ENCODE measurements at places on chromosomes 1 and 21.

DNA sequence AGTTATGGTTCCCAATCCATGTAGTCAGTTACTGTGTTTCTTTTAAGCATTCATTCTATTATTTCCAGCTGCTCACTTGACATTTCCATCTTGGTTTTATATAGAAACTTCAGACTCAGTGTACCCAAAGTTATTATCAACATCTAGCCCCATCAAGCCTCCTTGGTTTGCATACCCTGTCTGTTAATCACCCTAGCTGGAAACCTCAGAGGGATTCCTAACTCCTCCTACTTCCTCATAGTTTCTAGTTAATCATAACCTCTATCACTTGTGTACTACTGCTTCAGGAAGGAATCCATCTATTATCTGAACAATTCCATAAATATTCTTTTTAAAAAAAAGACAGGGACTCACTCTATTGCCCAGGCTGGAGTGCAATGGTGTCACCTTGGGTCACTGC lies 293.3 kb downstream of the SDCCAG8 start:
- DNase-seq: no peak

DNA sequence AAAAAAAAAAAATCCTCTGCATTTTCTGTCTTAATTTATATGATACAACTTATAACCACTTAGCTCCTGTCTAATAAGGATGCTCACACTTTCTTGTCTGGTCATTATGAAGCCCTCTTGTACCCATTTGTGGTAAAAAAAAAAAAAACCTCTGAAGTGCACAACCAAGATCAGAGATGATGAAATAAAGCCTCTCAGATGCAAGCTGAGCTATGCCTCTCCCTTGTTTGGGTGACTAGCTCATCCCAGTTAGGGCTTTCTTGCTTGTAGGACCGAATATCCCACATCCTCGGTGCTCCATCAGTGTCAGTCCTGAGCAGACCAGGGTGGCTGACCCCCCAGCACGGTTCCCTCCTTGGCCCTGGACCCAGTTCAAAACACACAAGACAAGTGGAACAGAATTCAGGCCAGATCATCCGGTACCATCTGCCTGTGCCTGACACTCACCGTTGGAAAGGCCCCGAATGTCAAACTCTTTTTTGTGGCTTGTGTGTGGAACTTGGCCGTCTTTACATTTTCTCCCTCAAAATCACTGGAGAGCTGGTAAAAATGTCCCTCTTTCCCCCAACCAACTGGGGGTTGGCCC lies 6.3 kb upstream of the SELENON start:
- no peak for DNase-seq

- peak; percentile 40 for DNase-seq
Measured at GRCh38 chr1:40532844-40533424, 1.5 kb downstream of the ZNF684 start.

GRCh38 chr1:89552471-89553081 lies 27.9 kb downstream of the LRRC8B start:
- no peak for DNase-seq

GRCh38 chr1:15509586-15509985 lies 14.4 kb downstream of the CASP9 start:
- no peak for DNase-seq

DNA sequence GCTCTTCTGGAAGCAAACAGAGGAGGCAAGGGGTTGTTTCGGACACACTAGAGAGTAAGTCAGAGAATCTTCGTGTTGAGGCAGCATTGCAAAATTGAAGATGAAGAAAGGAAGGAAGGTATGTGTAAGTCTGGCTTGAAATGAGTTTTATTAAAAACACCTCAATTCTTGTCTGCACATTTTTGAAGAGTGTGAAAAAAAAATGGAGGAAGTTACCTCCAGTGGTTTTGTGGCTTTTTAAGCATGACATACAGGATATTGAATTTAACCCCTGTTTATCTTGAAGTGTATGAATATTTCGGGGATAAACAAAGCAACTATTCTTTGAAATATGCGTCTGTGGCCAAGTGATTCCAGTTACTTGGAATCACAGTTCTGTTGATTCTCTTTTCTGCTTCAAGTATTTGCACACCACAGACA lies 203.2 kb upstream of the SGIP1 start:
- DNase-seq: peak; percentile 41

- DNase-seq: no peak
Measured at GRCh38 chr1:183315991-183316758, 102.0 kb downstream of the NMNAT2 start.

DNA sequence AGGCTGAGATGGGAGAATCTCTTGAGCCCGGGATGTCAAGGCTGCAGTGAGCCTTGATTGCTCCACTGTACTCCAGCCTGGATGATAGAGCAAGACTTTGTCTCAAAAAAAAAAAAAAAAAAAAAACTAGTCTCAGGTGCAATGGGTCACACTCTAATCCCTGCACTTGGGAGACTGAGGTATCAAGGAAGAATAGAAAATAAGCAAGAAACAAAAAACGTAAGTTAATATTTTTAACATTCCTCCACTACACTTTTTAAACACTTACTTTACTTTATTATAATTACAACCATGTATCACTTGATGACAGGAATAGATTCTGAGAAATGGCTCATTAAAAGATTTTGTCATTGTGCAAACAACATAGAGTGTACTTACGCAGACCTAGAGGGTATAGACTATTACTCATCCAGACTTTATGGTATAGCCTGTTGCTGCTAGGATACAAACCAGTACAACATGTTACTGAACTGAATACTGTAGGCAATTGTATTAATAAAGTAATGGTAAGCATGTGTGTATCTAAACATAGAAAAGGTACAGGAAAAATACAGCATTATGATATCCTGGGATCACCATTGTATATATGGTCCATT lies 1244.1 kb upstream of the ADGRL4 start:
- DNase-seq: no peak

DNA sequence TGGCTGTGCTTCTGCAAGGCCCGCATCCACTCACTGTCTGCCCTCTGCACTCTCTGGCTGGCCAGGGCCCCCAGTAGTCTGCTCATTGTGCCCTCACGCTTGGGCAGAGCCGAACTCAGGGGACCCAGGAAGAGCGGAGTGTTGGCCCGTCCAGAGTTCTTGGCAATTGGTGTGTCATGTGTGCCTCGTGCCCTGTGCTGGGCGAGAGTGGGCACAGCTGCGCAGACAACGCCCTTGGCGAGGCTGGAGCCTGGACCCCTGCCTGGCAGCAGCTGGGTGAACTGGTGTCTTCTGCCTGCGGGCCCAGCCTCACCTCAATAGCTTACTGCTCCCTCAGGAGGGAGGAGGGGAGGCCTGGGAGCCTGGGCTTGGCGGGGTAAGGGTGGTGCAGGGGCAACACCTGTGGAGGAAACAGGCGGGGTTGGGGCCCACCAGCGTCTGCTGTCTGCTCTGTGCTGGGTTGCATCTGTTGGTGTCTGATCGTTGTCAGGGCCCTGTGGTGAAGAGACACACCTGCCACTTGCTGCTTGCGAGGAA lies 2.1 kb downstream of the GUK1 start:
- peak; percentile 22 for DNase-seq

- no peak for DNase-seq
Measured at GRCh38 chr21:38658511-38658910, 147.2 kb upstream of the ETS2 start.

- DNase-seq: peak; percentile 61
Measured at GRCh38 chr1:168362991-168363390, 82.3 kb downstream of the TBX19 start.

GRCh38 chr1:206067486-206068227 lies 14.7 kb downstream of the RHEX start:
- no peak for DNase-seq

DNA sequence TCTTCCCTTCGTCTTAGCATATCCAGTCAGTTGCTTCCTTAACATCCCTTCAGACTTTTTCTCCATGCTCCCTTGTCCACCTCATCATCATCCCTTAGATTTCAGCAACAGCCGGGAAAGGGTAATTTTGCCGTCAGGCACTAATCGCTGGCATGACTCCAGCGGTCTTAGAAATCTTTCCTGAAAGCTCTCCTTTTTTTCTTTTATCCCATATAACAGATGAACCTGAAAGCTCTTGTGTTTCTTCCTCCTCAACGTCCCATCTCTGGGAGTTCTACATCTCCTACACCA lies 10.4 kb upstream of the BOLA1 start:
- DNase-seq: no peak

DNA sequence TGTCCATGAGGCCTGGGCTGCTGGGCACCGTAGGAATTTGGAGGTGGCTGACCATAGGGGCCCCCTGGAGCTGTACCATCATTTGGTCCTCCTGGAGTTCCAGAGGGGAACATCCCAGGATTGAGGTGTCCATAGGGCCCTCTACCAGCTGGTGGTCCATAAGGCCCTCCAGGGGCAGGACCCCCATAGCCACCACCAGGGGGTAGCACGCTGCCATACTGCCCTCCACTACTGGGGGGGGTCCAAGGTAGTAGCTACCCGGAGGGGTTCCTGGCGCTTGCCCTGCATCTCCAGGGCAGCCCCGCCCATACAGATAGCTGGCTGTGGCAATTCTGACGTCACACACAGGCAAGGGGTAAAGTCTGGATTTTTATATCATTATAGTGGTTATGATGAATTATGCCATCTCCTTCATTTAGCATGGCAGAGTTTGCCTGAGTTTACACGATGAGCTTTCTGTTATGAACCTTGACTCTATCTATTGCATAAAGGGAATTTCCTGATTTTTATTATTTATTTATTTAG lies 13.2 kb downstream of the MDM4 start:
- DNase-seq: no peak

GRCh38 chr1:78673120-78673519 lies 23.5 kb downstream of the IFI44 start:
- peak; percentile 50 for DNase-seq

Data from activated CD4-positive, alpha-beta T cell treated with anti-CD3 and anti-CD28 coated beads, Interleukin-2, amount 10 ng/mL, durations not matched to agents 7 days and 5 days (primary cell).